ENCODE measurements at places on chromosomes 6 and 20. TPM values are rescaled to one million over a fixed set of nuclear protein-coding genes. Genes with fewer than 3 reads are reported as not detected.

- peak; percentile 24 for DNase-seq
These were observed 77.6 kb upstream of the FYN start for GRCh38 chr6:111950661-111951496.

DNA sequence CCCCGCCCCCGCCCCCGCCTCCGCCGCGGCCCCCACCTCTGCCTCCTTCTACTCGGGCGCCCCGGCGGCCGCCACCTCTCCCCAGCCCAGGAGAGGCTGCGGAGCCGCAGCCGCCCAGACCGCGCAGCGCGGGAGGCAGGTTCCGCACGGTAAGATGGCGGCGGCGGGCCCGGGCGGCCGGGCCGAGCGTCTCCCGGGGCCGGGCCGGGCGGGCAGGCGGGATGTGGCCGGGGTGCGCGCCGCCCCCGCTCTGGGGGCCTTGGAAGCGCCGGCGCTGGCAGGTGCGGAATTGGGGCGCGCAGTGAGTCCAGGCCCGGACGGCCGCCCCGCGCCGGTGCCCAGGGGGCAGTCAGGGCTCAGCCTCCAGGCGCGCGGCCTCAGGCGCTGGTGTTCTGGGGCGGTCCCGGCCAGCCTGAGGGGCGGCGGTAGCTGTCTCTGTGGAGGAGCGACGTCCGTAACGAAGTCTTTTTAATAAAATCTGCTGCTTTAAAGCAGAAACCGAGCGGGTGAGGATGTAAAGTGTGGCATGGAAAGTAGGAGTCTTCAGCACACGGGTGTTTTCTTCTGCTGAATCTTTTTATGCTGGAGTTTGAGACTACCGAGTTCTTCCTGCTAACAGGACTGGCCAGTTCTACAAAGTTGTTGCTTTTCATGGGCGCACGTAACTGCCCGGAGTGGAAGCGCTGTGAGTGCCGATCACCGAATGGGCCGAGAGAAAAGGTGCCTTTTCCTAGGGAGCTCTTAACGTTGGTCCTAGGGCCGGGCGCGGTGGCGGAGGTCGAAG is at the start of gene GID8:
TSS of gene GID8 (plus strand) at position 43 of the 784 bp plus-strand sequence. CDS start 3,356 bp downstream, outside the sequence.
- DNase-seq: peak; percentile 51

DNA sequence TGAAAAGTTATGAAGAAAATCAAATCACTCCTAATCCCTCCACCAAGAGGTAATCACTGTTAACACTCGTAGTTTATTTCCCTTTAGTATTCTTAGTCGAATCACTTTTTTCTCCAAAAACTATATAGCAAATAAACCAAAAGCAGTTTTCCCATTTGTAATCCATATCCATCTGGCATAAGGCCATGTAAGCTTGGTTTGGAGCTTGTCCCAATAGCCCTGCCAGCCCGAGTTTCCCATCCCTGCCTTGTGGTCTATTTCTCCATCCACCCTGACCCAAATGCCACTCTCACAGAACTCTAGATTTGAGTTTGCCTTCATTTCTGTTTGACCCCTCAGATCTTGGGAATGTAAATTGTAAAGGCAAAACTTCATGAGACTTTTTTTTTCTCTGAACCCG is 71.8 kb upstream of the DSP start:
- peak; percentile 8 for DNase-seq

GRCh38 chr6:169746556-169746955 is 4.8 kb downstream of the DYNLT2 start:
- no peak for DNase-seq

- peak; percentile 41 for DNase-seq
These were observed 182.6 kb downstream of the RNGTT start for GRCh38 chr6:88780714-88781389.

DNA sequence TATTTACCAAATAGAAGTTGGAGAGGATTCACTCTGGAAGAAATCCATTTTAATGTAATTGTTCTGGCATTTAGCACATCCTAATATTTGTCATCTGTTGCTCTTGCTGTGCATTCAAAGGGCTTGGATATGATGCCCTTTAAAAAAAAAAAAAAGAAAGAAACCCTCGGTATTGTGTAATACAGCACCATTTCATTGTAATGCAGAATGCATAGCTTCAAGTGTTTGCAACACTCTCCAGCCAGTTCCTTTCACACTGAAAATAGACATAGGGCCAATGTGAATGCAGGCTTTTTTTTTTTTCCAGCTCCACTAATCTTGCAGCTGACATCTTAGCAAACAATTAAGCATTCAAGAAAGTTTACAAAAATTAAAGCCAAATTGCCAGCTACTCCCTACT is 197.4 kb upstream of the POU3F2 start:
- no peak for DNase-seq

DNA sequence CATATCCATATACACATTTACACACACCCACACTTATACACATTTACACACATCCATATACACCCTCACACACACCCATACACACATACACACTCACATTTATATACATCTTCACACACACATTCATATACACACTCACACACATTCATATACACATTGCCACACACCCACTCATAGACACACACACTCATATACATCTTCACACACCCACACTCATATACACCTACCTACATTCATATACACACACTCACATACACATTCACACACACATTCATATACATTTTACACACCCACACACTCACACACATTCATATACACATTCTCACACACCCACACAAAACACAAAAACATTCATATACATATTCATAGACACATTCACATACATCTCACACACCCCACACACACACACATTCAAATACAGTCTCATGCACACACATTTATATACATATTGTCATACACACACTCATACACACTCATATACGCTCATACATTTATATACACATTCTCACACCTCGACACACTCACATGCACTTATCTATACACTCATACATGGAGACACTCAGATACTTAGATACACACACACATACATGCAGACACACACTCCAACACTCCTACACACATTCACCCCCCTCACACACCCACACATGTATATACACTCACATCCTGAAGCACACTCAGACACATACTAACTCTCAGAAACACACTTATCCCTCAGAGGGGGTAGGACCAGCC is 82.1 kb downstream of the MRPL14 start:
- no peak for DNase-seq

DNA sequence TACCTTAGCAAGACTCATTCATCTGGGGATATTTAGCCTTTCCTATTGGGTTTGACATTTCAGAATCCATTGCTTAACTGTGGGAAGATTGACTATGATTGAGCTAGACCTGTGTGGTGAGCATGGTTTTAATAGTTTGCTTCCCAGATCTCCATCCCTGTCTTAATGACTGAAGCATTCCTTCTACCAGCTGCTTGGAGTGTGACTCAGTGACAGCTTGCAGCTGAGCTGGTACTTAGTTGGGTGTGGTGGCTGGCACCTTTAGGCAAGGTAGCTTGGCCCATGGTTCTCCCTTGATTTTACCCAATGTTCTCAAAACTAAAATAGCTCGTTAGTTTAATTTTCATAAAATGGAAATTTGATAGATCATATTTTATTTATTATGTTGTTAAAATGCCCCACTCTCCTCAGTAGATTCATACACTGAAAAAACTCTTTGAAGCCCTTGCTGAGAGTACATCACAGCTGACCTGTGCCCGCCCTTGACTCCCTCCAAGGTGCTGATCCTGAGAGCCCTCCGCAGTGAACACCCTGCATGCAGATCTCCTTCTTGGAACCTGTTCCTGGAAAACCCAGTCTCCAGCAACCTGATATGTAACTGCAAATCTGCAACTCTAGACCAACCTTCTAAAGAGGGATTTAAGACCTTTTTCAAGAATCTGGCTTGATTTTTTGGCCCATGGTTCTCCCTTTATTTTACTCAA is 19.1 kb downstream of the DOK5 start:
- no peak for DNase-seq

Gene BPI
- 0.31 TPM for polyA plus RNA-seq

Gene GRM1
- 0.02 TPM for polyA plus RNA-seq

Gene SLC24A3
- polyA plus RNA-seq: 1.9 TPM

Gene OPRL1
- 3.1 TPM for polyA plus RNA-seq

Gene COL11A2
- polyA plus RNA-seq: 1.0 TPM

Gene TBC1D32
- polyA plus RNA-seq: 1.2 TPM

Gene OPN5
- not detected for polyA plus RNA-seq
